ENCODE measurements at places on chromosomes 12 and 14. TPM values are rescaled to one million over a fixed set of nuclear protein-coding genes. Genes with fewer than 3 reads are reported as not detected.
A peak's percentile ranks its signal among the peaks of the same experiment; 100 is the strongest.

Gene PLEKHD1
- total RNA-seq: under 0.01 TPM

Gene C12orf56
- total RNA-seq: under 0.01 TPM

Gene STON2
- total RNA-seq: 49.6 TPM

Gene OLR1
- under 0.01 TPM for total RNA-seq

Gene SLC7A7
- 4.7 TPM for total RNA-seq

DNA sequence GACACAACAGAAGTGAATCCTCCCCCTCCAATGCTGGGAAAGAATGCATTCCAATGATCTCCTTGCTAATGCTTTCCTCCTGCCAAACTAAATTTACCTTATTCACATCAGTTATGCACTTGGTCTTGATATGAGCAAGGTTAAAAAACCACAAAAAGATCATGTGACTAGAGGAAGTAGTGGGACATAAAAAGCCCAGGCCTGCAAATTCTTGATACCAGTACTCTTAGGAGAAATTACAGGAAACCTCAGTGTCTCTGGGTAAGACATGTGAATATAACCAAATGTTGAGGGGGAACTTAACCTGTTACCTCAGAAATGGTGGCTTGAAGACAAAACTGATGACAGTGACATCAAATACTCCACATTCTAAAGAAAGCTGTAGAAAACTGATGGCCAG, 427.1 kb downstream of the RPS29 start:
- DNase-seq: no peak

- no peak for DNase-seq
Measured at GRCh38 chr12:12736759-12737676, 19.9 kb downstream of the CDKN1B start.

GRCh38 chr14:24297190-24297964, 2.2 kb downstream of the DHRS1 start:
- DNase-seq: peak; percentile 15

DNA sequence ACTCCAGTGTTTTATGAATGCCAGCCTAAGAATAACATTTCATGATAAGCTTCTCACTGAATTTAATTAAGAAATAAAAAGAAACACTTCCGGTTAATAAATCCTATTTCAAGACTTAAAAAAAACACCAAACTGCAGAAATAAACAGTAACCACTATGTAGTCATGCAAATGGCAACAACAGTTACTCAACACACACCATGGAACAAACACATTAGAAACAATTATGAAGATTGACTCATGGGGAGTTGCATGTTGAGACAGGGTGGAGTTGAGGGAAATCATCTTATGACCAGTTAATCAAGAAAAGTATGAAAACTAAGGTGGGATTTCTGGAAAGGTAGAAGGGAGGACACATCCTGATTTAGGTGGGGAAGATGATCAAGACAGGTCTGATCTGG, 52.7 kb downstream of the PLBD1 start:
- DNase-seq: no peak

GRCh38 chr12:123022846-123023245, 42.4 kb downstream of the ARL6IP4 start:
- no peak for DNase-seq

DNA sequence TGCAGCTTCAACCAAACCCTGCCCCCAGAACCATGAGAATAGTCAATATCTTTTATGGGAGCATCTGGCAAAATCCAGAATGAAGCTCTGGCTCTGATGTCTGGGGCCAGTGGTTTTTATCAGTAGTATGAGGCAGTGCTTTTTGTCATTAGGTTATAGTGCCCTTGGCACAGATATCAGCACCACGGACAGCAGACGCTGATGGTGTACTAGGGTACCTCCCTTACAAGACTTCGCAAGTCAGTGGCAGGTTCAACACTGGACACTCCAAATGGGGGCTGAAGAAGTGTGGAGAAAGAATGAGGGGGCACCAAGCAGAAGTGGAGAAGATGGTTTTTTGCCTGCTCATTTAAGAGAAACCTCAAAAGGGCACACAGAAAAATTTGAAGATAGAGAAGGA, 68.2 kb upstream of the E2F7 start:
- DNase-seq: no peak

- peak; percentile 58 for DNase-seq
Measured at GRCh38 chr14:73386342-73386741, 72.0 kb downstream of the NUMB start.

DNA sequence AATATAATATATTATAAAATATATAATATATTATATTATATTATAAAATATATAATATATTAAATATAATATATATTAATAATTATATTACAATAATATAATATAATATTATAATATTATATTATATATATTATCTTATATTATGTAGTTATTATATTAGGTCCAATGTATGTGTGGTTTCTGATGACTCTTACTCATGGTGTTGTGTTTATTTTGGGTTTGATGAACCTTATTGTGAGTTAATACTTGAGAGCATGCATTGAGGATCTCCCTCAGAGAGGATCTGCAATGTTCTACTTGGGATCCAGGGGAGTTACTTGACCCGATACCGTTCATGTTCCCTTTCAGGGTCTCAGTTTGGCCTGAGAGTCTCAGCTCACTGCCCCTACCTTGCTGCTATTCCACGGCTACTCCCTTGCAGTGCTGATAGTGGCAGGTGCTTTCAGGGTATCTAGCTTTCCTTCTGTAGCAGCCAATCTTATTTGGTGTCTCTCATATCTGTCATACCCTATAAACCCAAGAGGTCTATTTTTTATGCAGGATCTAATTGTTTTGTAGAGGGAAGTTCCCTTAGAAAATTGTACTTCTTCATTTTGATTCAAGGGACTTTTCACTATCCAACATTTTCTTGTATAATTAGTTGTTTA, 89.1 kb upstream of the ZDHHC17 start:
- no peak for DNase-seq

- DNase-seq: no peak
Measured at GRCh38 chr14:68834816-68835215, 41.9 kb upstream of the ZFP36L1 start.

DNA sequence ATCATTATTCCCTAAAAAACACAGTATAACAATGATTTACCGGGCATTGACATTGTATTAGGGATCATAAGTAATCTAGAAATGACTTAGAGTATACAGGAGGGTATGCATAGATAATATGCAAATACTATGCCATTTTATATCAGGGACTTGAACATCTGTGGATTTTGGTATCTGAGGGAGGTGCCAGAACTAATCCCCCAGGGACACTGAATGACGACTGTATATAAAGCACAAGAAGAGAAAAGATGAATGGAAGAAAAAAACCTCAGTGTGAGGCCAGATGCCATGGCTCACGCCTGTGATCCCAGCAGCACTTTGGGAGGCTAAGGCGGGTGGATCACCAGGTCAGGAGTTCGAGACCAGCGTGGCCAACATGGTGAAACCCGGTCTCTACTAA, 25.5 kb upstream of the COX6A1 start:
- DNase-seq: peak; percentile 60

DNA sequence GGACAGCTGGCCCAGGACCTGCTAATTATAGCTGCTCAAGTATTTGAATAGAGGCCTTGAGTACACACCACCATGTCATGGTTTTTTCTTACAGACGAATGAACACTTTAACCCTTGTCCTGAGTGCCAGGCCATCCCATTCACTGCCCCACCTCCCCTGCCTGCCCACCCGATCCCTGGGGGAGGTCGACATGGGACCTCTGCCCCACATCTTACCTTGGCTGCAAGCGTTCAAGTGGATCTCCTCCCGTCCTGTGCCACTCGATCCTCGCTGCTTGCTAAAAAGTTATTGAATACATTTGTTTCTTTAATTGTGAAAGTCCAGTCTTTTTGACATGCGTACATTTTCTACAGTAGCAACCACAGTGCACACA, 10.3 kb downstream of the RTL1 start:
- peak; percentile 32 for DNase-seq

All from osteoblast (primary cell).